ENCODE measurements at places on chromosomes 5 and 9. TPM values are rescaled to one million over a fixed set of nuclear protein-coding genes. Genes with fewer than 3 reads are reported as not detected.

DNA sequence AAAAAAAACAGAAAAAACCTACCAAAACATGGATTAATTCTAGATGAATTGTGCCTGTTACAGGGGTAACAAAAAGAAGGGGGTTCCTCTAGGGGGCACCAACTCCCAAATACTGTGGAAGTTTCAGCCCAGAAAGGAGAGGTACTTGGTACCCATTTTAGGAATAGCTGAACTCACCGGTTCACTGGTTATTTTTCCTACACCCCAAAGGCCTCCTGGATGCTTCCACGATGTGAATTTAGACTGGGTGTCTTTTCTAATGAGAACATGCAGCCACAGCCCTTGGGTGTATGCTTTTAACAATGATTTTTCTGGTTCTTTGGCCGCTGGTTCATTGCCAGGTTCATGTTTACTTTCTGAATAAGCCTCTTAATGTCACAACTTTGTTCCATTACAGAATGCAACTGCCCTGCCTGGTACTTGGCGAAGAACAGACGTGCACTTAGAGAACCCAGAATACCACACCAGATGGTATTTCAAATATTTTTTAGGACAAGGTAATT lies 46.7 kb downstream of the GARNL3 start:
- peak; percentile 20 for DNase-seq

- DNase-seq = no peak
These were observed 401.2 kb downstream of the IRX1 start for GRCh38 chr5:3996707-3997336.

The TAF1L gene
- not detected for total RNA-seq

The IFNE gene
- 0.39 TPM for total RNA-seq

The DAP gene
- total RNA-seq = 106 TPM

- no peak for DNase-seq
These were observed 36.8 kb downstream of the NDUFS6 start for GRCh38 chr5:1838013-1838412.

- no peak for DNase-seq
These were observed 286.8 kb downstream of the SPATA31D1 start for GRCh38 chr9:82275258-82275927.

The TEK gene
- 63.0 TPM for total RNA-seq

The SPINK4 gene
- total RNA-seq = not detected

The ADAMTS16 gene
- total RNA-seq = 0.53 TPM

DNA sequence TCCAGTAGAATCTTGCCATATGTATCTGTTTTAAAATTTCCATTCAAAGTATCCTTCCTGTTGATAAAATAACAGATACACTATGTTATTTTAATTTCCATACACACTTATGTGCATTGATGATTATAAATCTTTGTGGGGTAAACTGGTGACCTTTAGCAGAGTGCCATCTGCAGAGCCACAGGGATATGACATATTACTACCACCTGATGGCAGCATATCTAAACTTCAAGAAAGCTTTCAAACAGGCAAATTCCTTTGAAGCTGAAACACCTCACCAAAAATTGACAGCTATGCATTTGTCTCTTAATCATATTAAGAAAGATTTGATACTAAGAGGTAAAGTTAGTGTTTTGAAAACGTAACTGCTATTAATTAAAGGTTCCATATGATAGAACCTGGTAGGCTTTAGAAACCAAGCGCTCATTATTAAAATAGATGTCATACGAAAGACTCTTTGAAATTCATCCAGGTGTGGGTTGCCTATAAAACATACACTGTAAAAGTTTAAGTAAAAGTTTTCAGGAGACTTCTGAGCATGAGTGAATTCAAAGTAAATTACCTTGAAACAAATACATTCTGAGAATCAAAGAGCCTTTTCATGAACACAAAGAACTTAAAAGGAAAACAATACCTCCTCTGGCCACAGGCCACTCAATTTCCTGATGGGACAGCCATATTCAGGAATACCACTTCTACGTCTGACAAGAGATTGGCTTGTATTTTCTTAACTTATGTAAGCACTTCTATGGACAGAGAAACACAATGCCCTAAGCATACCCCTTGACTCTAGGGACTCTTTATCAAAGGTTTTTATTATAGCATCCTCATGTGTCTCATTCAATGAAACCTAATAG lies 93.3 kb downstream of the KIAA0825 start:
- DNase-seq = no peak

GRCh38 chr5:175658299-175659145 lies 651 bp downstream of the HRH2 start:
- no peak for DNase-seq

The SLCO6A1 gene
- total RNA-seq = not detected

The ERBIN gene
- 41.2 TPM for total RNA-seq

The IRX2 gene
- total RNA-seq = not detected

DNA sequence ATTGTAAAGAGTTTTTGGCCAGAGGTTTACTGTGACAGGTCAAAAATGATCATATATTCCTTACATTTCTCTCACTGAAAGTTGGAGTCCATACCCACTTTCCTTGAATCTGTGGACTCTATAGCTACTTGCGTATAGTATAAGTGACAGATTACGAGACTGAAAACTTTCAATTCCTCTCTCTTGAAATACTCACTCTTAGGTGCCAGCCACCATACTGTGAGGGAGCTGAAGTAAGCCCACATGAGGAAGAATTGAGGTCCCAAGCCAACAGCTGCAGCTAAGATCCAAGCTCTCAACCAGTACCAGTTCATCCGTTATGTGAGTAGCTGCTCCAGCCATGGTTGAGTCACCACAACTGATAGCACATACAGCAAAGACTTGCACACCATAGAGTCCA lies 128.1 kb upstream of the FAM174A start:
- DNase-seq = no peak

GRCh38 chr9:74503666-74504065 lies 6.5 kb downstream of the RORB start:
- DNase-seq = no peak

The SHB gene
- total RNA-seq = 42.8 TPM

The GNA14 gene
- total RNA-seq = 43.6 TPM

GRCh38 chr5:96901384-96901783 lies 25.1 kb downstream of the ERAP2 start:
- no peak for DNase-seq

The C5orf58 gene
- total RNA-seq = not detected

- DNase-seq = no peak
These were observed 12.1 kb downstream of the BSPRY start for GRCh38 chr9:113361304-113362018.

The ZCCHC9 gene
- total RNA-seq = 15.0 TPM

- no peak for DNase-seq
These were observed 232.1 kb upstream of the PCSK5 start for GRCh38 chr9:75658301-75658905.

DNA sequence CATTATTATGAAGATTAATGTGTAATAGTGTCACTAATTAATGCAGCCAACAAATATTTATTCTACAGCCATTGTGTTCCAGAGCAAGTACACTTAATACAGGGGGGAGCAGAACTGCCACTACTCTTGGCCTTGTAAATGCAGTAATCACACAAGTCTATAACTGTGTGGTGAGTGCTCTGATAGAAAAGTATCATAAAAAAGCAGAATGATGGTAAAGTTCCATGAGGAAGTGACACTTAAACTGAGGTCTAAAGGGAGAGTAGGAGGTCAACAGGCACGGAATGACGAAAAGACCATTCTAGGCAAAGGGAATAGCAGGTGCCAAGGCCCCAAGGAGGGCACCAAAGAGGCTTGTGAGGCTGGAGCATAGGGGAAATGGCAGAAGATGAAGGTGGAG lies 142.9 kb downstream of the OSTF1 start:
- no peak for DNase-seq

- DNase-seq = no peak
These were observed 140.7 kb downstream of the PIK3R1 start for GRCh38 chr5:68356216-68356615.

The SIGMAR1 gene
- total RNA-seq = 134 TPM

DNA sequence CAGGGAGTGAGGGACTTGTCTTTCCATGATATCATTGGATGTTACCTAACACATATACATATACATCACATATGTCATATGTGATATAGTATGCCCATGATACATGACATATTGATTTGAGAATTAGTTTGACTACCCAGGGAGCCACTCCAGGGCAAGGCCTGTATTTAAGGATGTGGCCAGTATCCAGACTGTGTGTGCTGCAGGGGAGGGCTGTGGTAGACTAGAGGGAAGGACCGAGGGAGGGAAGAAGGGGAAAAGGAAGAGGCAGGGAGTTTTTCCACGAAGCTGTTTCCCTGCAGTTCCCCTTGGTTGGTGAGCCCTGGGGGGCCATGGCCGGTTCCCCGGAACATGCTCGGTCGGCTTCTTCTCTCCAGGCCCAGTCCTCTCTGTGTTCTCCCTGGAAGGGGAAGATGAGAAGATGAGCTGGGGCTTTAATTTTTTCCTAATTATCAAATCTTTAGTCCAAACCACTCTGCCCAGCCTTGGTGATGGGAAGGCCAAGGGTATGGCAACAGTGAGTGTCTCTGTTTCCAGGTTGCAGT lies 48.7 kb downstream of the NSUN2 start:
- no peak for DNase-seq

The DBN1 gene
- 300 TPM for total RNA-seq

Measured in glomerular endothelial cell (primary cell).